ENCODE measurements at places on chromosomes 12 and 14. TPM values are rescaled to one million over a fixed set of nuclear protein-coding genes. Genes with fewer than 3 reads are reported as not detected.
A peak's percentile ranks its signal among the peaks of the same experiment; 100 is the strongest.

- DNase-seq: peak; percentile 34
Measured at GRCh38 chr12:107328442-107329133, 235.2 kb upstream of the CRY1 start.

DNA sequence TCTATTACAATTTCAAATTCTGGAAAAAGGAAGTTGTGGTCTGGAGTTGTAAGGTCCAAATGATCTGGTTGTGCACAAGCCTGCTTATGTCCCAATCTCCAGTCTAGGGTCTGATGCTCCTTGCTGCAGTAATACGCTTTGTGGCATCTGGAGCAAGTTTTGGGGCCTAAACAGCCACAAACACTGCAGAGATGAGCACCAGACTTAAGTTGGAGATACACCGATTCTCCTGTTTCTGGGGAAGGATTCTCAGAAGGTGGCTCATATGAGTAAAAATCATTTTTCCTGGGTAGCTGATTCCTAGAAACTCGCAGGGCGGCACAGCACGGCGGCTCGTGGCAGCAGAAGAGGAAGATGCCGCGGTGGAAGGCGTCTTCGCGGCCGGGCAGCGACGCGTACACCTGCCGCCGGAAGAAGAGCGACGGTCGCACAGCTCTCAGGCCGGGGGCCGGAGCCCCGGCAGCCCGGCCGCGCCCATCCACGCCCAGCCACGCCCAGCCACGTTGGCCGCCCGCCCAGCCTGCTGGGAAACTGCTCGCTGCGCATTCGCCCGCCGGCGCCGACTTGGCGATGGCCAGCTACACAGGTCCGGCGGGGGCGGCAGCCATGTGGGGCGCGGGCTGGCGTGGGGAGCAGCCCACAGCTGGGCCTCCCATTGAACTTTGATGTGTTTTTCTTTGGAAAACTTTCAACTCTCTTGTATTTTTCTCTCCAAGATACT is 129.0 kb downstream of the ASCL4 start:
- DNase-seq: no peak

DNA sequence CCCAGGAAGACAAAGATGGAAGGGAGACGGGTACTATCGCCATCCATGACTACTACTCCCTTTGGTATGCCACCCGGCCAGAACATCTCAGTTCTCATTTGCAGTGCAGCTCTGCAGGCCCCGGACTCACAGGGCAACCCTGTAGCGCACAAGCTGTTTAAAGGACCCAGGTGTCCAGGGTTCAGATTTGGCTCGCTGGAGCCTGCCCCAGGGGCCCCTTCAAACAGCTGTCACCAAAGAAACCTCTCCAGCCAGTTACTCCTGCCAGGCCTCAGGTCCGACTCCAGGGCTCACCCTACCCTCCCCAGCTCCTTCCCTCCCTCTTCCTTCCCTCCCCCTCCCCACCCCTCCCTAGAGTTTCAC is 5.5 kb upstream of the CHD4 start:
- DNase-seq: no peak

- DNase-seq: no peak
Measured at GRCh38 chr12:106074706-106075392, 63.9 kb downstream of the NUAK1 start.

- no peak for DNase-seq
Measured at GRCh38 chr12:75634244-75635222, 123.1 kb upstream of the KRR1 start.

GRCh38 chr14:71725922-71726579 is 206.2 kb upstream of the RGS6 start:
- peak; percentile 79 for DNase-seq

GRCh38 chr14:45811155-45811554 is 558.2 kb upstream of the MIS18BP1 start:
- DNase-seq: no peak

DNA sequence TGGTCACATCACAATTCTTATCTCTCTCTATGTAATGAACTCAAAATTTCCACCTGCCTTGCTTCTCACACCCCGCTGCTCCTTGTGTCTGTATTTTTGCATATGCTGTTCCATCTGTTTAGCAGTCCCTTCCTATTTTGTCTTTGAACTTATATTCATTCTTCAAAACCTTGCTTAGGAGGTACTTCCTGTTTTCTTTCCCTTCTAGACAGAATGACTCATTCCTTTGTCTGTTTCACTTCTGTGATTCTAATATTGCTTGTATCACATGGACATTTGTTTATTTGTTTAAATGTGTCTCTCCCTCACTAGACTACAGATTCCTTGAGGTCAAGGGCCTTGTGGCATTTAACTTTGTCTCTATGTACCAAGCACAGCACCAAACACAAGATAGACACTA is 424.2 kb downstream of the ETNK1 start:
- DNase-seq: peak; percentile 40

The LYZ gene
- total RNA-seq: not detected

The CRIP2 gene
- 50.5 TPM for total RNA-seq

The FLRT2 gene
- total RNA-seq: 153 TPM

The CFL2 gene
- total RNA-seq: 53.7 TPM

The RAB3IP gene
- total RNA-seq: 31.5 TPM

The ESR2 gene
- 0.29 TPM for total RNA-seq

The ENDOU gene
- not detected for total RNA-seq

The C14orf39 gene
- not detected for total RNA-seq
